Activated naive CD4-positive, alpha-beta T cell treated with Interleukin-2 at 50 U/mL for 16 hours (primary cell): ENCODE measurements at places on chromosomes 1 and 21.

DNA sequence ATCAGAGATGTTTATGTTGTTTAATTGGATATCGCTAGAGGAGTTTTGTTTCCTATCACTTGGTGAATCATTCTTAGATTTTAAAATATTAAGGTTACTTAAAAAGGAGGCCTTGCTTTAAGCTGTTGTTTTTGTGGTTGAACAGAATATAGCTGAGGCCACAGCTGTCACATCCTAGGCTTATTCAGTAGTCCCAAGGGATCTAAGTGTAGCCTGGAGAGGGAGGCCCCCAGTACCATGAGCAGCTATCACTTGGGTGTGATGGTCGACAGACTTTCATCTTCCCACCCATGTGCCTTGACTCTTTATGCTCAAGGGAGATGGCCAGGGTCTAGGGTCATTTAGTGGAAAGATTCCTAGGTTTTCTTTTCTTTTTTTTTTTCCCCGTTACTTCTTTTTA is 278.7 kb downstream of the HHAT start:
- DNase-seq: no peak

- DNase-seq: peak; percentile 45
These were observed 673 bp downstream of the CD46 start for GRCh38 chr1:207752456-207752998.

DNA sequence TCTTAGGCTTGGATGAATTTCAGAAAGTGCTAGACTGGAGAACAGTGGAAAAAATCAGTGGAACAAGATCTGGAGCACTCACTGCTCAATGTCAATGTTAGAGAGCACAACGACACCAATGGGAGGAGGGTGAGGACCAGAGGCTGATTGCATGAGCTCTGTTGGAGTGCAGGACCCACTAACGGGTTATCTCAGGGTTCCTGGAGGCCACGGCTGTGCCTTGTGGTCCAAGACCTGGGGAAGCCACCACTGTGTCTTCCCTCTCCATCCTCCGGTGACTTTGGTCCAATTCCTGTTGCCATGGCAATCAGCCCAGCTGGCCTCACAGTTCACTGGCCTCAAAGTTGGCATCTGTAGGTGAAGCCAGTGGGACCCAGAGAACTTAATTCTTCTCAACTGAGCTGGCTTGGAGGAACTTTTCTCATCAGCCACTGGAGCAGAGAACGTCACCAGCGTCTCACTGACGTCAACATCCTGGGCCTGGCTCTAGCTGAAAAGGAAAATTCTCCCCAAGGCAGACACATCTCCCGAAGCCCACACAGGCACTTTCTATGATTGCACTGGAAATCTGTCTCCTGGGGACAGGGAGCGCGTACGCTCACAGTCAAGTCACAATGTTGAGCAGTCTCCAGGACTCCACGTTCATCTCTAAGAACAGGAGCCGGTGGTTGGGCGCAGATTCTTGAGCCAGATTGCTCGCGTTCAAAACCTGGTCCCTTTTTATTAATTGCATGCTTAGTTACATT is 21.9 kb upstream of the GPR157 start:
- no peak for DNase-seq

GRCh38 chr1:155982106-155982505 is 3.8 kb upstream of the ARHGEF2 start:
- DNase-seq: no peak

- no peak for DNase-seq
These were observed 18.7 kb upstream of the LBR start for GRCh38 chr1:225446595-225446960.

- no peak for DNase-seq
These were observed 54.1 kb downstream of the KLHDC7A start for GRCh38 chr1:18534810-18535205.

DNA sequence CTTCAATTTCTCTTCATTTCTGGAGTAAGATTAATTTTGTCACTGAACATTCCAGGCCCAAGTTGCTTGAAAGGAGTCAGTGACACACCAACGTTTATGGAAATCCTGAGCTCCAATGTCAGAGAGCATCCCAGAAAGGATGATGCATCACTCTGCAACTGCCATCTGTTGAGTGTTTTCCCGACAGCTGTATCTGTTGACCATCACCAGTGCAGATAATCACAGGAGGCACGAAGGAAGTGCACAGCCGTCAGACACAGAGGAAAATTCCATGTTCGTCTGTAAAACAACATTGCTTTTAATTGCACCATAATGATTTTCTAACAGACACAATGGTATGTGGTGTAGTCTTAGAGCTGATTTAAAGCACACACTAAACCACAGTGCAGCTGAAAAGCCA is 376.7 kb upstream of the ADGRL2 start:
- no peak for DNase-seq

DNA sequence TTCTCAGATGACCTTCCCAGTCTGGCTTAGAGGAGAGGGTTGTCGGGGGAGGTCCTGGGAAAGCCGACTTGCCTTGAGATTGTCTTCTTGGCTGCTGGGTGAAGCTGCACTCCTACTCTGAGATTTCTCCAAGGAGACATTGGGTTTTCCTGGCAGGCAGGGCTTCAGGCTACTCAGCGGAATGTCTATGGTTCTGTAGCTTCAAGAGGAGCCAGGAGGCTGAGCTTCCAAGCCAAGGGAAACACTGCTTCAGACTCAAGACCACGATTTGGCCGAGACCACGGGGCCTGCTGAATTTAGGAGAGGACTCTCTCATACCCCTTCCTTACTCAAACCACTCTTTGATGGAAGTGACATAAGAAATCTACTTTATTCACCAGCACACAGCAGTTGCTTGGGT is 67.8 kb downstream of the NTMT2 start:
- no peak for DNase-seq

DNA sequence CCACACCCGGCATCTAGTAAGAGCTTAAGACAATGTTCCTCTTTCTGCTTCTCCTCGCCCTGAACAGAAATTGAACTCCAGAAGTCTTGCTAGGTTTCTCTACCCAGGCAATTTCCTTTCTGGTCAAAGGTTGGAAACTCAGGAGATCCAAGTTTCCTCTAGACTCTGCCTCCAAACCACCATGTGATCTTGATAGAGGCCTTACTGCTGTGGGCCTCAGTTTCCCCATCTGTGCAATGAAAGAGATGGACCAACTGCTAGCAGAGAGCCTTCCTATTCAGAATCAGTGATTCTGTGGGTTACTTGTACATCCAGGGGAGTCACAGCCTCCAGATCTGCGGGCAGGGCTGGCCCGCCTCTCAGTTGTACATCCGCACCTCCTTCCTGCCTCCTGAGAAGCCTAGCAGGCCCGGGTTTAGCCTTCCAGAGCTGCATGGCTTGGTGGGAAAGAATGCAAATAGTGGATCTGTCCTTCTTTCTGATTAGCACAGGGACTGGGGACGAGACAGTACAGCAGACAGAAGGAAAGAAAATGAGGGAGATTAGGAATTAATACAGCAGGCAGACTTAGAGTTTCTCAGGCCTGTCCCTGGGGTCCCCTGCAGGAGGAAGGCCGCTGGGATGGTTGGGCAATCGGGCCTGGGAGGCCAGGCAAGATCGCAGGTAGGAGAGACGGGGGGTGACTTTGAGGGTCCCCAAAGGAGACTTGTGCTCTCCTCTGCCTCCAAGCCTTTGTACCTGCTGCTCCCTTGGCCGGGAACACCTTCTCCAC is 83.9 kb downstream of the PAX7 start:
- DNase-seq: no peak

- no peak for DNase-seq
These were observed 15.6 kb upstream of the ATP1A1 start for GRCh38 chr1:116357487-116357886.

DNA sequence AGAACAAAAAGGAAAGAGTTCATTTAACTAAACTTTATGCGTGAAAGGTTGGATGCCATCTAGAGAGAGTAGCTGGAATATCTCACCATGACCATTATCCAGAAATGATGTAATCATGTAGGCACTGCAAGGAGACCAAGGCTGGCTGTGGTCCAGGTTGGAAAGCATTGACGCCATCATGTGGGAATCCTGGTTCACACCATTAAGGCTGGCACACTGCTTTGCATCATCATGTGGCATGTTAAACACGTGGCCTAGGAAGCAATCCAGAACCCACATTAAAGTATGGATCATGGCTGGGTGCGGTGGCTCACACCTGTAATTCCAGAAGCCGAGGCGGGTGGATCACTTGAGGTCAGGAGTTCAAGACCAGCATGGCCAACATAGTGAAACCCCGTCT is 4.3 kb downstream of the ADAMTS1 start:
- DNase-seq: no peak

DNA sequence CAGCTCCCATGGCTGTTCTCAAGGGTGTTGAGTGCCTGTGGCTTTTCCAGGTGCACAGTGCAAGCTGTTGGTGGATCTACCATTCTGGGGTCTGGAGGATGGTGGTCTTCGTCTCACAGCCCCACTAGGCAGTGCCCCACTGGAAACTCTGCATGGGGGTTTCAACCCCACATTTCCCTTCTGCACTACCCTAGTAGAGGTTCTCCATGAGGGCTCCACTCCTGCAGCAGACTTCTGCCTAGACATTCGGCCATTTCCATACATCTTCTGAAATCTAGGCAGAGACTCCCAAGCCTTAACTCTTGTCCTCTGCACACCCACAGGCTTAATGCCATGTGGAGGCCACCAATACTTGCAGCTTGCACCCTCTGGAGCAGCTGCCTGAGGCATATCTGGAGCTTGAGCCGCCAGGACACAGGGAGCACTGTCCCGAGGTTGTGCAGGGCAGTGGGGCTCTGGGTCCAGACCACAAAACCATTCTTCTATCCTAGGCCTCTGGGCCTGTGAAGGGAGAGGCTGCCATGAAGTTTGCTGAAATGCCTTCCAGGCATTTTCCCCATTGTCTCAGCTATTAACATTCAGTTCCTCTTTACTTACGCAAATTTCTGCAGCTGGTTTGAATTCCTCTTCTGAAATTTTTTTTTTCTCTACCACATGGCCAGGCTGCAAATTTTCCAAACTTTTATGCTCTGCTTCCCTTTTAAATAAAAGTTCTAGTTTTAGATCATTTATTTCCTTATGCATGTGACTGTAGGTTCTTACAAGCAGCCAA is 8.8 kb upstream of the CAPN8 start:
- no peak for DNase-seq

- DNase-seq: no peak
These were observed 55.3 kb downstream of the IGSF5 start for GRCh38 chr21:39800311-39800710.

GRCh38 chr1:221712198-221712684 is 29.6 kb downstream of the DUSP10 start:
- peak; percentile 27 for DNase-seq

DNA sequence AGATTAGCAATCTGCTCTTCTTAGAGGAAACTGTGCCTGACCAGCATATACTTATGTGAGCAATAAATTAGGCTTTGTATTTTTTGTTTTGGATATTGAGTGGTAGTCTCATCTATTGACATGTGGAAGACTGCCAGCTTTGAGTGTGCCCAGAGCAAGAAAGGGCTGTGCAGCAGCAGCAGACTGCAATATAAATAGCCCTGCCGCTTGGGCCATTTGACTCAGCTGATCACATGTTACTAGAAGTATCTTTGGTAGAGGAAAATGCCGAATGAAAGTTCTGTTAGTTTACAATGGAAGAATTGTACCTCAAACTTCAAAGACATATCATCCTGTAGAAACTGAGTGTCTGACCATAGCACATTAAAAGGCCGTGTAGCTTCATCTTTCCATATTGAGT is 9.1 kb upstream of the PSMB2 start:
- no peak for DNase-seq

GRCh38 chr1:226577401-226578180 is 29.0 kb downstream of the STUM start:
- DNase-seq: no peak

GRCh38 chr1:193927550-193927949 is 741.1 kb upstream of the B3GALT2 start:
- DNase-seq: no peak

GRCh38 chr1:32716312-32717148 is 14.0 kb upstream of the SYNC start:
- peak; percentile 45 for DNase-seq

- DNase-seq: no peak
These were observed 13.4 kb downstream of the NHLH2 start for GRCh38 chr1:115827452-115828044.

DNA sequence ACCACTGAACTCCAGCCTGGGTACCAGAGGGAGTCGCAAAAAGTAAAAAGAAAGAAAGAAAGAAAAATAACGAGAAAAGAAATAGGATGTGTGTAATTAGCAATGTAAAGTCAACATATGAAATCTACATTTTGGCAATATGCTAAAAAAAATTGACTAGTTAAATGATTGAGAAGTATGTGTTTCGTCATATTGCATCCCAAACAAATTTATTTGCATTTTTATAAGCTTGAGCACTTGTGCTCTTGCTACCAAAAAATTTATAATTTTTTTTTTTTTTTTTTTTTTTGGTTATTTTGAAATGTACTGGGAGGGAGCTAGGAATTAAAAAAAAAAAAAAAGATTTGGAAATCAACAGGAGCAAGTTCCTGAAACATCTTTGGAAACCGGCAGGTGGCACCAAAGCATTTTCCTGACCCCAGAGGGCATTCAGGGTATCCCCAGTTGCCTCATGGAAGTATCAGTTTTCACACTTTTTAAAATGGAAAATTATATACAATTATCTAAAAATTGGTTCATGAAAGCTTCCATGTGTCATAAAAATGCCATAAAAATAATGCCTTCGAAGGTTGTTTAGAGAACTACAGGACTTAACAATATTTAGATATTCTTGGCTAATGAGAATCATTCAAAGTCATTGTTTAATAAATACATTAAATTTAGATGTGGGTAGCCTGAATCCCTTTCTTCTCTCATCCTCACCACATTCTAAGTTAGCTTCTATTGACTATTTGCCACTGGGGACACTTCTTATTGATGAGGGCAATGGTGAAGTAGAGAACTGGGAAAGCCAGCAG is 4.8 kb upstream of the HEATR1 start:
- DNase-seq: no peak

- no peak for DNase-seq
These were observed 7.1 kb upstream of the MAP1LC3C start for GRCh38 chr1:242005866-242006535.

DNA sequence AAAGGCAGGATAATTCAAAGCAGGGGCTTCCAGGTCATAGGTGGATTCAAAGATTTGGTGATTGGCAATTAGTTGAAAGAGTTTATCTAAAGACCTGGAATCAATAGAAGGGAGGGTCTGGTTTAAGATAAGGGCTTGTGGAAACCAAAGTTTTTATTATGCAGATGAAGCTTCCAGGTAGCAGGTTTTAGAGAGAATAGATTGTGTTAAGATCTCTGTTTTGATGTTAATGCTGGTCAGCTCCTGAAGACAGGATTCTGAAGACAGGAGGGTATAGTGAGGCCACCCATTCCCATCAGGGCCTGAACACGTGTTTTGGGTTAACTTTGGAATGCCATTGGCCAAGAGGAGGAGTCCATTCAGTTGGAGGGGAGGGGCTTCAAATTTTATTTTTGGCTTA is 6.1 kb upstream of the PTBP2 start:
- DNase-seq: no peak
